ENCODE measurements at places on chromosomes 7 and 10. TPM values are rescaled to one million over a fixed set of nuclear protein-coding genes. Genes with fewer than 3 reads are reported as not detected.

DNA sequence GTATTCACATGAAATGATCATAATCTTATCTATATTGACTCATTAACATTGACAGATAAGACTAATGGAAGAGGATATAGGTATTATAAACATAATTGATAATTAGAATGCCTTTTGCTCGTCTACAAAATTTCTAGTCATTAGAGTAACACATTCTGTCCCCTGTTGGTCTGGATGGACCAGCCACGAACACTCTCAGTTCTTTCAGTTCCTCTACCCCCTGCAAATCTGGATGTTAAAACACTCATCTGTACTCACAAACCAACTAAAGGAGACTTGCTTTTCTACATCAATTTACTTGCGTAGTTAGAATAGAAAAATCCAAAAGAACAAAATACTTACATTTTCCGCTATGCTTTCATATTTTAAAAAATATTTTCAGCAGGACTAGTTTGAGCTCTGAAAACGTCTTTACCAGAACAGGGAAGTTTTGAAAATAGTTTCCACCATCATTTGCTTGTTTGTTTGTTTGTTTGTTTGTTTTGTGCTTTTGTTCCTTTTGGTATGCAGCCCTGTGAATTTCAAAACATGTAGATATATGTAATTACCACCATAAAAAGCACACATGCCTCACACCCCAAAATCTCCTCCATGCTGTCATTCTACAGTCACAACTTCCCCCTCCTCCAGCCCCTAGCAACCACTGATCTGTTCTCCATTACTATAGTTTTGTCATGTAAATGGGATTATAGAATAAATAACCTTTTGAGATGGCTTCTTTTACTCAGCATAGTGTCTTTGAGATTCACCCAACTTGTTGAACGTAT, 103.8 kb downstream of the FZD1 start:
- DNase-seq: no peak
- H3K27ac ChIP-seq: no peak overlapping the region
- H3K4me1 ChIP-seq: no peaks in the 10 kb centered on the region
- no peaks in the 10 kb centered on the region for H3K36me3 ChIP-seq

GRCh38 chr7:119720541-119720940, 552.4 kb upstream of the KCND2 start:
- H3K4me1 ChIP-seq: no peaks in the 10 kb centered on the region
- H3K27ac ChIP-seq: peak overlapping the region; percentile 20
- no peak for DNase-seq
- no peaks in the 10 kb centered on the region for H3K36me3 ChIP-seq
- no peaks in the 10 kb centered on the region for H3K27me3 ChIP-seq
- no peak overlapping the region for H3K4me3 ChIP-seq

DNA sequence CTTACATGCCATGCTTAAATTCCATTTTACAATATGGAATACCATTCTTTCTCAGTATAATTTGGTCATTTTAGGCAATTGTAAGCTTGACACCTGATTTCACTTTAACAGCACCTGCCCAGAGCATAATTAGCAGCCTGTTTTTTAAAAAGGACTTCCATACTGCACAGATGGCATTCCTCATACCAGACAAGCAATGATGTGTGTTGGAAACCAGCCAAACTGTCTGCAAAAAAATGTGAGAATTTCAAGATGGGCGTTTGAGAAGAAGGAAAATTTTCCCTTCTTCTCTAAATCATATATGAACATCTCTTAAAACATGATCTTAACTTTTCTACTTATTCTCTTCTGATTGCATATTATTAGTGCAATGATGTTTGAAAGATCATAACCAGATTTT, 40.4 kb upstream of the AGMO start:
- no peaks in the 10 kb centered on the region for H3K4me1 ChIP-seq
- no peak overlapping the region for H3K4me3 ChIP-seq
- no peak overlapping the region for H3K27ac ChIP-seq
- no peaks in the 10 kb centered on the region for H3K36me3 ChIP-seq

DNA sequence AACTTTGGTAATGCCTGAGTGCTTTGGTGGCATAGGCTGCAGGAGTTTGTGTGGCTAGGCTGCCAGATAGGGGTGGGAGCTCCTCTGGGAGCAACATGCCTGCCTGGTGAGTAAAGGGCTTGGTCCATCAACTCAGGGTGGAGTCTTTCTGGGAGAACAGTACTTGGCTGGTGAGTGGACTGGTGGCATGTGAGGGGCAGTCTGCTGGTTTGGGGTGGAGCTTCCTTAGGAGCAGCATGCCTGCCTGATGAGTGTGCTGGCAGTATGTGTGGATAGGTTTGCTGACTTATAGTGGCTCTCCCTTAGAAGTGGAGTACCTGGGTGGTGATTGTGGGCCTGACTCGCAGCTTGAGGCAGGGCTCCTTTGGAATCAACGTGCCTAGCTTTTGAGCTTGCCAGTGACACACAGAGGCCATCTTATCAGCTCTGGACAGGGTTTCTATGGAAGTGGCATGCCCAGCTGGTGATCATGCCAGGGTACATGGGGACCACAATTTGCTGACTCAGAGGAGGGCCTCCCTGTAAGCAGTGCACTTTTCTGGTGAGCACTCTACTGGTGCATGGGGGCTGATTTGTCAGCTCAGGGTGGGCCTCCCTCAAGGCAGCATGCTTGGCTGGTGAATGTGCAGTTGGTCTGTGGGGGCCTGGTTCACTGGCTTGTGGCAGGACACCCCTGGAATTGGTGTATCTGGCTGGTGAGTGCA, 35.0 kb upstream of the SRI start:
- no peak for DNase-seq
- no peaks in the 10 kb centered on the region for H3K36me3 ChIP-seq
- H3K4me3 ChIP-seq: no peak overlapping the region
- H3K4me1 ChIP-seq: no peaks in the 10 kb centered on the region

- H3K4me1 ChIP-seq: no peaks in the 10 kb centered on the region
- H3K36me3 ChIP-seq: 0 out of 2 replicates have a peak, but pooled peaks cover 7% of the 10 kb centered on the region
- H3K27ac ChIP-seq: no peak overlapping the region
- H3K4me3 ChIP-seq: no peak overlapping the region
These were observed 80.5 kb downstream of the ANKRD26 start for GRCh38 chr10:27019827-27020226.

GRCh38 chr10:59960751-59961150, 54.4 kb upstream of the CCDC6 start:
- no peak overlapping the region for H3K27ac ChIP-seq
- H3K4me1 ChIP-seq: no peaks in the 10 kb centered on the region
- H3K36me3 ChIP-seq: no peaks in the 10 kb centered on the region
- H3K4me3 ChIP-seq: no peak overlapping the region
- DNase-seq: no peak
- no peaks in the 10 kb centered on the region for H3K27me3 ChIP-seq

- H3K4me1 ChIP-seq: no peaks in the 10 kb centered on the region
- H3K27ac ChIP-seq: no peak overlapping the region
- no peaks in the 10 kb centered on the region for H3K36me3 ChIP-seq
- DNase-seq: no peak
- H3K4me3 ChIP-seq: no peak overlapping the region
- no peaks in the 10 kb centered on the region for H3K27me3 ChIP-seq
These were observed 52.1 kb upstream of the PDZD8 start for GRCh38 chr10:117427356-117427755.

DNA sequence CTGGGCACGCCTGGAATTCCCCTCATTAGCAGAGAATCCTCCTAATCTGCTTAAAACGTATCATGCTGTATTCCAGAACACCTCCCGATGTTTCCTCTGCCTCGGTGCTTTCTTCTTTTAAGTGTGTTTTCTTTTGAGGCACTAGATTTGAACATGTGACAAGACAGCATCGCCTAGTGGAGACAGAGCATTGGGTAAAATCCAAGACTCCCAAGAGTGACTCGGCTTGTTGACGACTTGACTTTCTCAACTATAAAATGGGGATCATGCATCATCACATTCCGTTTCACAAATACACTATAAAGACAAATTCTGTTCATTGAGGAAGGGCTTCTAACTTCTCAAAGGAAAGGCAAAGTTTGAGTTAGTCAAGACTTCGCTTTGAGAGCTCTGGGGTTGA, 105.6 kb upstream of the RNF32 start:
- H3K4me1 ChIP-seq: no peaks in the 10 kb centered on the region
- no peaks in the 10 kb centered on the region for H3K36me3 ChIP-seq
- DNase-seq: no peak
- H3K27me3 ChIP-seq: no peaks in the 10 kb centered on the region
- H3K27ac ChIP-seq: no peak overlapping the region

- H3K4me3 ChIP-seq: no peak overlapping the region
- no peak overlapping the region for H3K27ac ChIP-seq
- H3K27me3 ChIP-seq: no peaks in the 10 kb centered on the region
- DNase-seq: no peak
- H3K4me1 ChIP-seq: no peaks in the 10 kb centered on the region
- H3K36me3 ChIP-seq: no peaks in the 10 kb centered on the region
These were observed 131.3 kb upstream of the NRP1 start for GRCh38 chr10:33465747-33466146.

DNA sequence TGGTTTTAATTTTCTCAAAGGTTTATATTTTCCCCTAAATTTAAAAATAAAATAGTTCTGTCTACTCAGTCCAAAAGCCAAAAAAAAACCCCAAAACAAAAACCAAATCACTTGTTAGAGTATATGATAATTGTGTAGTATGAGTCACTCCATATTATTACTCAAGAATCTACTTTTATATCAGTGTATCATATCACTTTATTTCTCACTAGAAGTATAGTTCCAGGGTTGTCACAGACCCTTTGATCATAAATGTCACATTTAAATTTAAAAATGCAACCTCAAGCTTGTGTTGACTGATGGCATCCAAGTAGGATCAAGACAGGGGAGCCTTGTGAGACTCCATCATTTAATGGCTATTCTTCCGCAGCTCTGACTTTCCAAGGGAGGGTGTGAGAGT, 61.0 kb downstream of the PAPSS2 start:
- H3K27ac ChIP-seq: no peak overlapping the region
- H3K27me3 ChIP-seq: no peaks in the 10 kb centered on the region
- no peak overlapping the region for H3K4me3 ChIP-seq
- H3K36me3 ChIP-seq: peaks cover 30% of the 10 kb centered on the region

- H3K27me3 ChIP-seq: no peaks in the 10 kb centered on the region
- H3K27ac ChIP-seq: no peak overlapping the region
- no peaks in the 10 kb centered on the region for H3K36me3 ChIP-seq
- peaks cover 9% of the 10 kb centered on the region for H3K4me1 ChIP-seq
- DNase-seq: no peak
- H3K4me3 ChIP-seq: no peak overlapping the region
These were observed 287.2 kb downstream of the CAMK1D start for GRCh38 chr10:12636571-12636970.

- no peaks in the 10 kb centered on the region for H3K36me3 ChIP-seq
- no peak for DNase-seq
- no peaks in the 10 kb centered on the region for H3K4me1 ChIP-seq
- H3K27ac ChIP-seq: no peak overlapping the region
These were observed 89.1 kb upstream of the HABP2 start for GRCh38 chr10:113463777-113464176.

GRCh38 chr7:31082447-31082846, 30.3 kb downstream of the ADCYAP1R1 start:
- H3K36me3 ChIP-seq: no peaks in the 10 kb centered on the region
- H3K27me3 ChIP-seq: peaks cover 5% of the 10 kb centered on the region
- H3K4me1 ChIP-seq: no peaks in the 10 kb centered on the region
- no peak overlapping the region for H3K27ac ChIP-seq
- H3K4me3 ChIP-seq: no peak overlapping the region

- no peak overlapping the region for H3K27ac ChIP-seq
- H3K4me3 ChIP-seq: no peak overlapping the region
- H3K27me3 ChIP-seq: no peaks in the 10 kb centered on the region
- peak; percentile 11 for DNase-seq
- H3K36me3 ChIP-seq: no peaks in the 10 kb centered on the region
- no peaks in the 10 kb centered on the region for H3K4me1 ChIP-seq
These were observed 142.1 kb downstream of the PHTF2 start for GRCh38 chr7:77940647-77941046.

HTR5A gene
- total RNA-seq: not detected

CADPS2 gene
- total RNA-seq: 16.1 TPM

PLPP4 gene
- 13.8 TPM for total RNA-seq

SCART1 gene
- 0.18 TPM for total RNA-seq

CHN2 gene
- 0.21 TPM for total RNA-seq

SPDYE5 gene
- total RNA-seq: not detected

GIMAP7 gene
- not detected for total RNA-seq
